Right ventricle myocardium superior (tissue), 1 donor: ENCODE measurements at places on chromosomes 4 and X.

DNA sequence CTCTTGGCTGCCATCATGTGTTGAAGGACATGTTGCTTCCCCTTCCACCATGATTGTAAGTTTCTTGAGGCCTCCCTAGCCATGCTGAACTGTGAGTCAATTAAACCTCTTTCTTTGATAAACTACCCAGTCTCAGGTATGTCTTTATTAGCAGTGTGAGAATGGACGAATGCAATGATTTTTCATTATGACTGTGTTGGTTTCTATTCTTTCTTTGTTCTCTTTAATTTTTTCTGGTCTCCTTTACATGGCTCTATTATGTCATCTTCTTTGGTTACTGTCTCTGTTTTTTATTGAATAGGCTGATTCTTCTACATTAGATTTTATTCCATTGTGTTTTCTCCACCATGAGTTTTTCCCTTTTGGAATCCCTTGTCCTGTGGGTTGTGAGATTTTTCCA, 840.6 kb downstream of the TRAM1L1 start:
- no peak for DNase-seq

DNA sequence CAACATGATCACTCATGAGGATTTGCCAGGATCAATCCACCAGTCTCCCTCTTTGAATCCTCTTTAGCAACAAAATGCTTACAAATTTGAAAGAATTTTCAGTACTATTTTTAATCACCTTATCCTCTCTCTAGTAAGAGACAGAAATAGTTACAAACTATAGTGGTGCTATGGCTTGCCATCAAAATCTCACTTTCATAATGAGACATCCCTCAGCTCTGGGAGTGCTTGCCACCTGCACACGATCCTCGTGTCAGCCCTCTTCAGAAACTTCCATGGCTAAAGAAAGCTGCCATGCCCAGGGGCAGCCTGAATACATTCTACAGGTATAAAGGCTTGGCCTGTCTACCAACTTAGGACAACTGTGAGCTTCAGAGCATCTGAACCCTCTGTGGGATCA, 5.1 kb upstream of the DHX15 start:
- DNase-seq, result no peak

DNA sequence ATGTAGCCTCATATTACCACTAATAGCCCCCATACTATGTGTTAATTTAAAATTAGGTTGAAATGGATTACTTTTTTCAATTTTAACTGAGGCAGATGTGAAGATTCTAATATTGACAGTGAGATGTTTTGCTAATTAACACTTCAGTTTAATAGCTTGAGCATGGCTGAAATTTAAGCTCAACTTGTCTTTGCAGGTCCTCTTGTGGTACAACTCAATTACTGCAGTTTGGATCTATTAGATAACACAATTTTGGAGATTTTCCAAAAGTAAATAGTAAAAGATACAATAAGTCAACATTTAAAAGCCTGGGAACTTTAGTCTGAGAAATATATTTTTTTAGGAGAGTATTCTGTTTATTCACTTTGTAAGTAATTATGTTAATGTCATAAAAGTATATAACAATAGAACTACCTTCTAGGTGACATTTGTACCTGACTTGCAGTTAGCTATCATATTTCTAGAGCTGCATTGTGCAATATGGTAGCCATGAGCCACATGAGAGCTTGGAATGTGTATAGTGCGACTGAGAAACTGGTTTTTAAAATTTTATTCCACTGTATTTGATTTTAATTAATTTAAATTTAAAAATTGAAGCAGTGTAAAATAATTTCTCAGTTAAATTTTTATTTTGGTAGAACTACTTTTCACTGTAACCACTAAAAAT, 73.1 kb upstream of the FMR1 start:
- DNase-seq, result no peak

- DNase-seq, result no peak
Measured at GRCh38 chr4:185017964-185018772, at the start of gene HELT. Gene HELT (plus strand): TSS chr4:185018490. CDS start chr4:185018929, 439 bp downstream.

- DNase-seq, result no peak
Measured at GRCh38 chr4:85837439-85837733, 362.4 kb downstream of the ARHGAP24 start.

- no peak for DNase-seq
Measured at GRCh38 chr4:183140911-183141320, 41.9 kb downstream of the WWC2 start.

GRCh38 chrX:69197690-69198089, 32.4 kb upstream of the PJA1 start:
- no peak for DNase-seq

- no peak for DNase-seq
Measured at GRCh38 chr4:61220556-61220955, 20.4 kb downstream of the ADGRL3 start.

DNA sequence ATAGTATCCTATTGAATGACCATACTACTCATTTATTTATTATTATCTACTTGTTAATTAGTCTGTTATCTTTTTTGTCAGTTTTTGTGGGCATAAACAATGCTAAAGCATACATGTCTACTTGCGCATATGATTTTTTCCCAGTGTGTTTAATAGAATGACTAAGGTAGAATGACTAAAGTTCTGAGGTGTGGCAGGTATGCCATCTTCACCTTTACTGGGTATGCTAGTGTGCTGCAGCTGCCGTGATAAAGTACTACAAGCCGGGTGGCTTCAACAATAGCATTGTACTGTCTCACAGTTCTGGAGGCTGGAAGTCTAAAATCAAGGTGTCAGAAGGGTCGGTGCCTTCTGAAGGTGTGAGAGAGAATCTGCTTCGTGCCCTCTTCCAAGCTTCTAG, 19.2 kb downstream of the CD38 start:
- DNase-seq, result no peak

DNA sequence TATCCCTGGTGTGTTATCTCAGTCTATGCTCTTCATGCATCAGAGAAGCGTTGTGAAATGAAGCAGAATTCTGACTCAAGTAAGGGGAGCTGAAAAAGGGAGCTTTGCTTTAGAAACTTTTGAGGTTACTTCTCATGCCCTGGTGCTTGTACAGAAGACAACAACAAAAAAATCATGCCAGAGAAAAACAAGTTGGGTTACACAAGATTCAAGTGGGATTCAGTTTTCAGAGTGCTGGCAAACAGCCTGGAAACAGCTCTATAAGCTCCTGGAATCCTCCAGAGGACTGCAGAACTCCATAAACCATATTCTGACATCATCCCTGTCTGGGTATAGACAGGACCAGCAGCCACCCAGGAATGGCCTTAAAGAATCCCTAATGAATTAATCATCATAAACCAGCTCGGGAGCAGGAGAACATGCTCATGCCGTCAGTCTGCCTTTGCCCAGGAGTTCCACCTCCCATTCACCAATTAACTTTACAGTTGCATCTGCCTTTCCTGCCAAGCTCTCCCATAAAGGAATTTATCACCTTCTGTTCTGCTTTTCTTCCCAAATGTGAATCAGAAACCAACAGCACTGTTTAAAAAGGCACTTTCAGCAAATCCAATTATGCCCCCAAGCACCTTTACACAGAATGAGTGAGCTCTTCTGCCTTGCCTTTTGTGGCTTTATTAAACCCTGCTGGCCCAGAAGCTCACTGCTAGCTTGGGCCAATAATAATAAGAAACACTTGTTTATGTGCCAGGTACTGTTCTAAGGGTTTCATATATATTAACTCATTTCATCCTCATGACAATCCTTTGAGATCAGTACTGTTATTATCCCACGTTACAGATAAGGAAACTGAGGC, 54.5 kb upstream of the FBXW7 start:
- DNase-seq, result no peak

- no peak for DNase-seq
Measured at GRCh38 chr4:42149004-42149403, 3.5 kb downstream of the BEND4 start.

- DNase-seq, result peak; percentile 69
Measured at GRCh38 chrX:107766470-107767150, 9.0 kb downstream of the TSC22D3 start.
